ENCODE measurements at places on chromosomes 2 and 18. TPM values are rescaled to one million over a fixed set of nuclear protein-coding genes. Genes with fewer than 3 reads are reported as not detected.

Gene CNDP1
- not detected for total RNA-seq

Gene KLHL41
- 0.20 TPM for total RNA-seq

Gene REG3A
- not detected for total RNA-seq

Gene KDSR
- total RNA-seq = 50.5 TPM

Gene AMER3
- not detected for total RNA-seq

Gene KCNIP3
- not detected for total RNA-seq

Gene TBR1
- total RNA-seq = not detected

Gene RAMP1
- 0.25 TPM for total RNA-seq

Gene CCDC141
- 5.6 TPM for total RNA-seq

Gene TSGA10
- 7.5 TPM for total RNA-seq

Gene KCNJ3
- not detected for total RNA-seq

Gene KIAA2012
- not detected for total RNA-seq

Gene RBM44
- total RNA-seq = 0.47 TPM

Gene ACMSD
- not detected for total RNA-seq
